T-cell (primary cell): ENCODE measurements at places on chromosomes 6 and 20. TPM values are rescaled to one million over a fixed set of nuclear protein-coding genes. Genes with fewer than 3 reads are reported as not detected.

- H3K27ac ChIP-seq: no peak overlapping the region
- no peaks in the 10 kb centered on the region for H3K4me1 ChIP-seq
- no peak overlapping the region for H3K4me3 ChIP-seq
- H3K36me3 ChIP-seq: no peaks in the 10 kb centered on the region
- DNase-seq: no peak
These were observed 21.0 kb downstream of the RIPOR3 start for GRCh38 chr20:50670126-50670862.

DNA sequence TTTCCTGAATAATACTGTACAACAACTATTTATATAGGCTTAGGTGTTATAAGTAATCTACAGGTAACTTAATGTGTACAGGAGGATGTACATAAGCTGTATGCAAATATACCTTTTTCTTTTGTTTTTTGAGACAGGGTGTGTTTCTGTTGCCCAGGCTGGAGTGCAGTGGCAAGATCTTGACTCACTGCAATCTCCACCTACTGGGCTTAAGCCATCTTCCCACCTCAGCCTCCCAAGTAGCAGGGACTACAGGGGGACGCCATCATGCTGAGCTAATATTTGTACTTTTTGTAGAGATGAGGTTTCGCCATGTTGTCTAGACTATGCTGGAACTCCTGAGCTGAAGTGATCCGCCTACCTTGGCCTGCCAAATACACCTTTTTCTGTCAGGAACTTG lies 191.7 kb upstream of the ZNF217 start:
- H3K36me3 ChIP-seq: no peaks in the 10 kb centered on the region
- H3K4me3 ChIP-seq: no peak overlapping the region
- H3K27ac ChIP-seq: no peak overlapping the region
- peaks cover 2% of the 10 kb centered on the region for H3K4me1 ChIP-seq
- no peaks in the 10 kb centered on the region for H3K27me3 ChIP-seq

DNA sequence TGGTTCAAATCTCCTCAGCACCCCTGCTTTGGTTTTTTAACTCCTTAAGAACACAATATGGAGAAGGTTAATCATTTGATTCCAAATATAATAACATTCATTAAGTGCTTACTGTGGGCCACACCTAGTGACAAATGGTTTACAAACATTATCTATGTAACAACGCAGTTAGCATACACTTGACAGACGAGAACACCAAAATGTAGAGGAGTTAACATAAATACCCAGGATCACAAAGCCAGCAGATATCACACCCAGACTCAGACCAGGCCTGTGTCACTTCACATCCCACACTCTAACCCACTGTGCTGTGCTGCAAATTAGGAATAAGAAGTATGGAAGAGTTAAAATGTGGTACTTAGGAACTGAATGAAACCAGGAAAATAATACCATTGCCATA lies 82.9 kb downstream of the AGPAT4 start:
- no peaks in the 10 kb centered on the region for H3K27me3 ChIP-seq
- DNase-seq: no peak
- no peaks in the 10 kb centered on the region for H3K36me3 ChIP-seq
- H3K4me1 ChIP-seq: no peaks in the 10 kb centered on the region
- H3K27ac ChIP-seq: no peak overlapping the region

Gene FOXS1
- not detected for total RNA-seq

DNA sequence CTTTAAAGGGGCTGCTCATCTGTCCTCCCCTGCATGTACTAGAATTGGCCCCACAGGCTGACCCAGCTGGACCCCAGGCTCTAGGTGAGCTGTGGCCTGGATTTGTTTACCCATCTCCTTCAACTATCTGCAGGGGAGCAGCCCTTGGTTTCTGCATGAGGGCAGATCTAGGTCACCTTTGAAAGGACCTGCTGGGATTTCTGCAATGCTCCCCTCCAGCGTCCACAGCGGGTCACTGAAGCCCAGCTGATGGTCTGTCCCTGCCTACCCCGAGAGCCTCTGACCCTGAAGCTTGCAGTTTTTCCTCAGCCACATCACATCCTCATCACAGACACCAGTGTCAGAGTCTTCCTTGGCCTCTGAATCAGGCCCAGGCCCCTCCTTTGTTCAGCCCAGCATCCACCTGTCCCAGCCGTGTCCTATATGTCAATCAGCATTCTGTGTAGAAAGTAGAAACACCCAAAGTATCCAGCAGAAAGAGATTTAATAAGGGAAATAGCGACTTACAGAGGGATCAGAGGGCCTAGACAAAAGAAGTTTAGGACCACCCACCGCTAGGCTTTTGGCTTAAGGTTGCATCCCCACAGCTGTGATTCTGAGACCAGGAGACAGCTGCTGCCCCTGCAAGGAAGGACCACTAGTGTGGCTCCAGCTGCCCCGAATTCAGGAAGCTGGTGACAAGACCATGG lies 243.1 kb downstream of the LRFN2 start:
- no peaks in the 10 kb centered on the region for H3K4me1 ChIP-seq
- H3K36me3 ChIP-seq: no peaks in the 10 kb centered on the region
- H3K27ac ChIP-seq: no peak overlapping the region
- H3K27me3 ChIP-seq: no peaks in the 10 kb centered on the region
- no peak overlapping the region for H3K4me3 ChIP-seq

GRCh38 chr6:156427345-156427744 lies 349.8 kb upstream of the ARID1B start:
- H3K4me3 ChIP-seq: no peak overlapping the region
- no peak overlapping the region for H3K27ac ChIP-seq
- H3K4me1 ChIP-seq: peaks cover 23% of the 10 kb centered on the region
- H3K36me3 ChIP-seq: no peaks in the 10 kb centered on the region
- no peak for DNase-seq
- H3K27me3 ChIP-seq: no peaks in the 10 kb centered on the region

GRCh38 chr6:164749221-164750064 lies 560.0 kb downstream of the C6orf118 start:
- no peaks in the 10 kb centered on the region for H3K4me1 ChIP-seq
- H3K27ac ChIP-seq: no peak overlapping the region
- no peaks in the 10 kb centered on the region for H3K36me3 ChIP-seq
- DNase-seq: no peak
- H3K27me3 ChIP-seq: no peaks in the 10 kb centered on the region

DNA sequence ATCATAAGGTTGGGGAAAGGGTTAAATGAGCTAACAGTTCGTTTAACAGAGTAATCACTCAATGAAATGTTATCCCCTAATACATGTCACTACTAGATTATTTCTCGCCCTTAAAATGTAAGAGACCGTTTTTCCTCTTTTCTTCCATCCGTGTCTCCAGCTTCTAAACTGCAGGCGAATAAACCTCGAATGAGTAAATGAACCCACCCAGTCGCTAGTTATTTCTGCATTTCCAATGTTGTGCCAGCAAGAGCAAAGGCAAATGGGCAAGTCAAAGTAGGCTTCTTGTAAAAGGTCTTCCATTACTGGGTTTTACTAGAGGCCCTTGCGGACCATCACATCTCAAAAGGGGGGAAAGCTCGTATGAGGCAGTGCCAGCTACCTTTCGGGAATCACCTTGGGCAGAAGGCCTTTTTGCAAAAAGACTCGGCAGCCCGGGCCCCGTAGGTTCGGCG lies 400 bp upstream of the SMAP1 start:
- peak overlapping the region; percentile 75 for H3K4me3 ChIP-seq
- H3K4me1 ChIP-seq: peaks cover 14% of the 10 kb centered on the region
- no peaks in the 10 kb centered on the region for H3K36me3 ChIP-seq
- peak overlapping the region; percentile 79 for H3K27ac ChIP-seq
- H3K27me3 ChIP-seq: no peaks in the 10 kb centered on the region

Gene GPLD1
- 1.5 TPM for total RNA-seq

Gene XKR7
- total RNA-seq: not detected

GRCh38 chr6:18562726-18563125 lies 175.6 kb downstream of the RNF144B start:
- no peak for DNase-seq
- H3K4me3 ChIP-seq: no peak overlapping the region
- H3K36me3 ChIP-seq: no peaks in the 10 kb centered on the region
- no peaks in the 10 kb centered on the region for H3K27me3 ChIP-seq

DNA sequence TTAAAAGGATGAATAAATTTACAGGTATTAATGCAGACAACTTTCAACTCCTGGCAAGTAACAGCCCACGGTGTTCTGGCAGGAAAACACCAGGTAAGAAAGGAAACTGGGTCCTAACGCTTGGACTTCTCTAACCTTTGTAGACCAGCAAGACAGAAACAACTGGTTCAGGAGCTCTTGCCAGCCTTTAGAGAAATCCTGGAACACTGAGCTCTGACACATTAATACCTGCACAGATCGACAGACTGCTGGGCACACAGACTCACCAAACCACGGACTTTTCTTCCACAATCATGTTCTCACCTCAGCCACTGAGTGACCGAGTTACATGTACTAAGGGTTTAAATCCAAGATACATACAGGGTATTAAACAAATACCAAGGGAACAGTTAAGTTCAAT lies 36.3 kb downstream of the GRIK2 start:
- H3K36me3 ChIP-seq: no peaks in the 10 kb centered on the region
- H3K4me1 ChIP-seq: no peaks in the 10 kb centered on the region
- no peaks in the 10 kb centered on the region for H3K27me3 ChIP-seq
- no peak overlapping the region for H3K4me3 ChIP-seq
- DNase-seq: no peak

- H3K4me1 ChIP-seq: peaks cover 52% of the 10 kb centered on the region
- H3K36me3 ChIP-seq: peaks cover 68% of the 10 kb centered on the region
- H3K4me3 ChIP-seq: no peak overlapping the region
- peak overlapping the region; percentile 48 for H3K27ac ChIP-seq
- no peak for DNase-seq
These were observed 13.9 kb downstream of the TNFAIP3 start for GRCh38 chr6:137880746-137881521.

Gene DDAH2
- 11.5 TPM for total RNA-seq

DNA sequence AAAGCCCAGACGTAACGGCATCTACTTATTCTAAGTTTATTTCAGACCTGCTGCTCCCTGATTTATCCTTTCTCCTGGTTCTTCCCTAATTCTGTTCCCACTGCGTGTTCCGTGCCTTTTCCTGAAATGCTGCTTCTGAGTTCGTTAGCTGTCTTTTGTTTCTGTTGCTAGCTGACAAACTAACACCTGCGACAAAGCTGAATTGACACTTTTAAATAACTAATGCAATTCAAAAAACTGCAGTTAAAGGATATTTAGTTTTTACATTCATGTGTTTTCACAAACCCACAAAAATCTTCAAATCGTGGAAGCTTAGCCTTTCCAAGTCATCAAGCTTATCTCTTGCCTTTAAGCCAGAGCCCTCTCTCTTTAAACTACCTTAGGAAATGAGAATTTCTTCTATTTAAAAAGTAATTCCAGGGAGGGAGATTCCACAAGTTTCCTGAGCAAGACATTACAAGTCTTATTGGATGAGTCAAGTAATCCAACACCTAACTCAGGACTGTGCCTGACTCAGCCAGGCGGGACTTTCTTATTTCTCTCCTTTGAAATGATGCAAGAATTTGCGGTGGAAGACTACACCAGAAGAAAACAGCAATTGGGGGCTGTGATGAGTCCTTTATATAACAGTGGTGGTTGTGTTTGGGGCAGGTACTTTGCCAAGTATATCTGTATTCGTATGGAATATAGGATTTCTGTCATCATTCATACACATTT lies 6.3 kb downstream of the ADTRP start:
- H3K27me3 ChIP-seq: peaks cover 18% of the 10 kb centered on the region
- no peaks in the 10 kb centered on the region for H3K36me3 ChIP-seq
- no peak for DNase-seq
- H3K27ac ChIP-seq: no peak overlapping the region
- no peak overlapping the region for H3K4me3 ChIP-seq
- H3K4me1 ChIP-seq: no peaks in the 10 kb centered on the region

DNA sequence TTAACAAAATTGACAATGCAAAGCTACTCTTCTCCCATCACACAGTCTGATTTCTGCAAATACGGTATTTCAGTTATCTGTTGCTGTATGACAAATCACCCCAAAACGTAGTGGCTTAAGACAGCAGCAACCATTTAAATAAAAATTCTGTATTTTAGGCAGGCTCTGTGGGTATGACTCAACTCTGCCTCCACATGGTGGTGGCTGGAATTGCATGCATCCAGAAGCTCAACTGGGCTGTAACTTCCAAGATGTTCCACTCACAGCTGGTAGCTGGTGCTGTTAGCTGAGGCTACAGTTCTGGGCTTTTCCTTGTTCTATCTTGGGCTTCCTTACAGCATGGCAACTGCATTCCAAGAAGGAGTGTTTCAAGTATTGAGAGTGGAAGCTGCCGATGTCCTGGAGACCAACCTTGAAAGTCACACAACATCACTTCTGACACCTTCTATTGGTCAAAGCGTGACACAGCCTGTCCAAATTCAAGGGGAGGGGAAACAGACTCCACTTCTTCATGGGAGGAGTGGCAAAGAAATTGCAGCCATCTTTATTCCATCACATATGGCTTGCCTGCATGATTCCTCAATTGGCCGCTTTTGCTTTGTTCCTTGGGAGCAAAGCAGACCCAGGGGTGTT lies 39.7 kb upstream of the TULP1 start:
- no peak overlapping the region for H3K27ac ChIP-seq
- no peaks in the 10 kb centered on the region for H3K36me3 ChIP-seq
- H3K4me3 ChIP-seq: no peak overlapping the region
- H3K27me3 ChIP-seq: peaks cover 5% of the 10 kb centered on the region

DNA sequence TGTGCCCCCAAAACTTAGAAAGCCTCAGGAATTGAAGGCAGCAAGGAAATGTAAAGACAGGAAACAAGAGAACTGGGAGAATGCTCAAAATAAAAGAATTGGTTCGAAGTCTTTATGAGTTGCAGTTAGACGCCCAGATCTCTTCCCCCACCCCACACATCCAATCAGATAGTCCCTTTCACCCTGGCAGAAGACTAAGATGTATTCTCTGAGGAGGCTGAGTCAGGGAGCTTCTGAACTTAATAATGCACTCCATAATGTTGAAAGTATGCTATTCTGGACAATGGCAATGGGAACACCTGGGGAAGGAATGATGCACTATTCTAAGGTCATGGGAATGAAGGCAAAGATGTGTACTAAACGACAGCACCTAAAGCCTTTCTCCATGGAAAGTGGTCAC lies 173.6 kb downstream of the MTFR2 start:
- H3K27ac ChIP-seq: no peak overlapping the region
- no peak overlapping the region for H3K4me3 ChIP-seq
- no peak for DNase-seq
- H3K36me3 ChIP-seq: no peaks in the 10 kb centered on the region
- no peaks in the 10 kb centered on the region for H3K27me3 ChIP-seq

DNA sequence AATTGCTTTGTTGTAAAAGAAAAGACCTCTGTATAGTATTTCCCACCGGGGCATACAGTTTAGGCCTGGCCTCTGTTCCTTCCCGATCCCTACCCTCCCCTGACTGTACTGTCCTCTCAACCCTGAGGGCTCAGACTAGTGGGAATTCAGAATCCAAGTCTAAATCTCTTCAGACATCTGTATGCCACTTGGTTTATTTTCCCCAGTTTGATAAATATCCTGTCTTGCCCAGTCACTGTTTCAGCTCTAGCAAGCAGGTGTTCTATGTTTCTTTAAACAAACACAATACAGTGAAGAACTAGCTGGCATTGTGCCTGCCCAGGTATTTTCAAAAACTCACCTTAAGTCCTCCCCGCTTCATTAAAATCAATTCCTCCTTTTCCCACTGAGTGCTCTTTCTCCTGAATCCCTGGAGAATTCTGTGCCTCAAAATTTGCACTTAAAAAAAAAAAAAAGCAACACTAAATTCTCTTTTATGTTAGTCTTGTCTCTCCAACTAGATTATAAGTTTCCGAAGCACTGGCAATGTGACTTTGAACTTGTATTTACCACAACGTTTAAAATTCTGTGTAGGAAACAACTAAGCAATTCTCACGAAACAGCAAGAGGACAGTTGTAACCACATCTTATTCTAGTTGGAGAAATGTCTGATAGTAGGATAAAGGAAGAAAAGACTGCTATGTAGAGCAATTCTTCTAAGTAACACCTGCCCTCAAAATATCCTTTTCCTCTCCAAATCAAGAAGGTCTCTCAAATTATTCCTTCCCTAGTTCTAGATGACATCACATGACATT lies 112.0 kb upstream of the CARMIL1 start:
- no peak for DNase-seq
- no peaks in the 10 kb centered on the region for H3K36me3 ChIP-seq
- H3K4me1 ChIP-seq: peaks cover 12% of the 10 kb centered on the region
